CD14-positive monocyte (primary cell): ENCODE measurements at places on chromosomes 2 and 18.

GRCh38 chr2:29834624-29835023 lies 86.8 kb downstream of the ALK start:
- no peak for DNase-seq

DNA sequence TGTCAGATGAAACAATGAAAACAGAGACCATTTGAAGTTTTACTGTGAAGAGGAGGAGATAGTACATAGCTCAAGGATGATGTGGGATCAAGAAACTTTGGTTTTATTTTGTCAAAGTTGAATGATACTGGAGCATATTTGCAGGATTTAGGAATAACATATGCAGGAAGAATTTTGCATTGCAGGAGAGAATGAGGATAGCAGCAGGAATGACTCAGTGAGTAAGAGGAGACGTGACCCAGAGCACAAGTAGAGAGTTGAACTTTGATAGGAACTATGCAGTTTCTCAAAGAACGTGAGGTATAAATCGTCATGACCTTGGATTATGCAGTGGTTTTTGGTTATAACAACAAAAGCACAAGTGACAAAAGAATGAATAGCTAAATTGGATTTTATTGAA lies 47.7 kb downstream of the MAPRE2 start:
- DNase-seq = no peak

GRCh38 chr2:64910972-64911433 lies 78.2 kb upstream of the SLC1A4 start:
- DNase-seq = no peak

- peak; percentile 40 for DNase-seq
Observed at GRCh38 chr2:190418727-190419126, 10.6 kb downstream of the MFSD6 start.

DNA sequence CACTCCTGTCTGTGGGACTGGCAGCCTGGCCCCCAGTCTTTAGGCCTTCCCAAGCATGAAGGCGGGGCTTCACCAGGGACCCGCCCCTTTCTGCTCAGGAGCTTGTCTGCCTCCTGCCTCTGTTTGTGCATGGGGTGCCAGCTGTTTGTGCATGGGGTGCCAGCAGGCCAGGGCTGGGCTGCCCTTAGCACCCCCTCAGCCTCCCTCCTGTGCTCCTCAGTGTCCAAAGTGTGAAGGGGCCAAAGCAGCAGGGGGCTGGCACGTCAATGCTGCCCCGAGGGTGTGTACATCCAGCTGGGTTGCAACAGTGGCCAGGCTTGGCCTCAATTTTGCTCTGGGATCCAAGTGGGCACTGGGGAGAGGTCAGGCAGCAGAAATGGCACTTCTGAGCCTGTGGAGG lies 298.0 kb upstream of the GALNT5 start:
- DNase-seq = no peak

GRCh38 chr2:158042666-158043065 lies 59.0 kb upstream of the UPP2 start:
- DNase-seq = no peak

DNA sequence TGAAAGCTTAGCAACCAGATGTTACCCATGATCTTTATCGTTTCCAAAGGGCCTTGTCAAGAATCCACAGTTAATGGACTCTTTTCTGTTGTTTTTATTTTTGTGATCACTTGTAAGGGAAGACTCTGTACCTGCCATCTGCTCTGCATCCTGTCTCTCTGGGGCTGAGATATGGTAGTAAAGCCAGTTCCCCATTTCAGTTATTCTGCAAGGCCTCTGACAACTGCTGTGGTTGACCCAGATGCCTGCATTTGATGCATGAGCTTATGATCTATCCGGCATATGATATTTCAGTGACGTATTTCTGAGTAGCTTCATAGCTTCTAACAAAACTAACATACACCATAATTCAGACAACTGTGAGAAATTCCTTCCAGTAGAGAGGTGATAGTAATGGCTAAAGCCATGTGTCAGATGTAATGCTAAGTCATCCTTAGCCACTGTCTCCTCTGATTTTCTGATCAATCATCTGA lies 105.1 kb downstream of the TPO start:
- no peak for DNase-seq

- no peak for DNase-seq
Observed at GRCh38 chr18:11740461-11740860, 51.4 kb downstream of the GNAL start.

- no peak for DNase-seq
Observed at GRCh38 chr2:239188536-239188935, 212.3 kb downstream of the HDAC4 start.

DNA sequence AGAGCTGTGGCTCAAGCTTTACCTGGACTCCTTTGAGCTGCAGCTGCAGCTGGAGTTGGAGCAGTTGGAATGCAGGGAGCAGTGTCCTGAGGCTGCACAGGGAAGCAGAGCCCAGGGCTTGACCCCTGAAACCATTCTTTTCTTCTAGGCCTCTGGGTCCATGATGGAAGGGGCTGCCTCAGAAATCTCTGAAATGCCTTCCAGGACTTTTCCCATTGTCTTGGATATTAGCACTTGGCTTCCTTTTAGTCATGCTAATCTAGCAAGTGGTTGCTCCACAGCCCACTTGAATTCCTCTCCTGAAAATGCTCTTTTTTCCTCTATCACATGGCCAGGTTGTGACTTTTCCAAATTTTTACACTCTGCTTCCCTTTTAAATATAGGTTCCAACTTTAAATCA lies 108.6 kb upstream of the RNF152 start:
- no peak for DNase-seq

DNA sequence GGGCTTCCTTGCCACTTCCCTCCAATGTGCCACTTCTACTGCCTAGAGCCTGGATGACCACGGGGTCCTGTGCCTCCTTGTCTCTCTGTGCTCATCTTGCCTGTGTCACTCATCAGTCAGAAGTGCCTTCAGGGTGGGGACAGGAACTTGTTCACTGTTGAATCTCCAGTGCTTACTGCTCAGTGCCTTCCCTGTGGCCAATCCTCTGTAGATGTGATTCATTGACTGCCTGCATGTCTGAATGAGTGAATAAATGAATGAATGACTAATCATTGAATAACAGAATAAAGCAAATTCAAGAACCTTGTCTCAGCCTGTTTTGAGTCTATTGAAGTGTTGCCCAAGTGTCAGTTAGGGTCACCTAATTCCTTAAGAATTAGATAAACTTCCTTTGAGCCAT lies 42.3 kb upstream of the FAM136A start:
- DNase-seq = peak; percentile 10

GRCh38 chr2:131029812-131030211 lies 63.4 kb downstream of the FAM168B start:
- no peak for DNase-seq

GRCh38 chr2:202542142-202542541 lies 92.6 kb upstream of the FAM117B start:
- DNase-seq = no peak

GRCh38 chr2:102803041-102803896 lies 41.4 kb downstream of the TMEM182 start:
- DNase-seq = no peak

GRCh38 chr2:99698896-99699295 lies 209.1 kb upstream of the REV1 start:
- no peak for DNase-seq

DNA sequence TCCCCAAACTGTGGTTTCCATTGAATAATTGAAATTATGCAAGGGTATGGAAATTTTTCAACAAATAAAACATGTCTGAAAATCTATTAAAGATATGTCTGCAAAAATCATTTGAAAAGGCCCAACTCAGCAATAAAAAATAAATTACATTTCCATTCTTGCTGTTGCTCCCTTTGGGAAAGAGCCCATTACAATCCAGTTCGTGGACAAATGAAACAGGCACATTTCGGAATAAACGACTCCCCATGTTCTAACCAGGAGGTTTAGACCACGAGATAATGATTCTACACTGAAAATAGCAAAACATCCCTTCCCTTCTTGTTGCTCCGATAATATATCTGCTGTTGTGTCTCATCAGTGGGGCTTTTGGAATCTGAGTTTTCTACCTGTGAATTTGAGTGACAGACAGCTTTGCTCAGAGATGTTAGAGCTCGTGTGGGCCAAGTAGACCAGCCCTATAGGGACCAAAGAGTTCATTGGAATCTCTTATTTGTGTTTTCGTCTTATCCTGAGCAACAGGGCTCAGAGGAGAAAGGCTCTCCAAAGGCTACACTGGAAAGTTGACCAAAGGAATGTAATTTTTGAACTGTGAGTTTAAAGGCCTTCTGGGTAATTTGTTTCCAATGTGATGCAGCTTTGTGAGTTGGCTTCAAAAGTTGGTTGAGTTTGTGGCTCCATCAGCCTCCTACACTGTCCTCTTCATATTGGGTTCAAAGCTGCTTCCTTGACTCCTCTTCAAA lies 119.5 kb downstream of the ACTR3 start:
- no peak for DNase-seq

GRCh38 chr2:5691221-5691984 lies 781 bp upstream of the SOX11 start:
- no peak for DNase-seq

GRCh38 chr18:28108814-28109213 lies 68.1 kb downstream of the CDH2 start:
- DNase-seq = no peak

GRCh38 chr2:238107525-238108422 lies 7.6 kb downstream of the ESPNL start:
- peak; percentile 50 for DNase-seq
